ENCODE measurements at places on chromosomes 2 and 18. TPM values are rescaled to one million over a fixed set of nuclear protein-coding genes. Genes with fewer than 3 reads are reported as not detected.

HOXD12 gene
- total RNA-seq = not detected

ERMN gene
- total RNA-seq = 14.0 TPM

IL36B gene
- total RNA-seq = not detected

NEU4 gene
- 2.2 TPM for total RNA-seq

RGPD3 gene
- not detected for total RNA-seq

TRIM43 gene
- total RNA-seq = not detected

ADGRF3 gene
- total RNA-seq = 0.97 TPM

PSTPIP2 gene
- 55.0 TPM for total RNA-seq

Data from natural killer cell (primary cell).